NCI-H1417 (cell line): ENCODE measurements at places on chromosomes 2 and 18.

- DNase-seq = no peak
Observed at GRCh38 chr2:15355386-15355785, 205.7 kb downstream of the NBAS start.

- no peak for DNase-seq
Observed at GRCh38 chr2:10527585-10527984, 79.5 kb upstream of the ODC1 start.

DNA sequence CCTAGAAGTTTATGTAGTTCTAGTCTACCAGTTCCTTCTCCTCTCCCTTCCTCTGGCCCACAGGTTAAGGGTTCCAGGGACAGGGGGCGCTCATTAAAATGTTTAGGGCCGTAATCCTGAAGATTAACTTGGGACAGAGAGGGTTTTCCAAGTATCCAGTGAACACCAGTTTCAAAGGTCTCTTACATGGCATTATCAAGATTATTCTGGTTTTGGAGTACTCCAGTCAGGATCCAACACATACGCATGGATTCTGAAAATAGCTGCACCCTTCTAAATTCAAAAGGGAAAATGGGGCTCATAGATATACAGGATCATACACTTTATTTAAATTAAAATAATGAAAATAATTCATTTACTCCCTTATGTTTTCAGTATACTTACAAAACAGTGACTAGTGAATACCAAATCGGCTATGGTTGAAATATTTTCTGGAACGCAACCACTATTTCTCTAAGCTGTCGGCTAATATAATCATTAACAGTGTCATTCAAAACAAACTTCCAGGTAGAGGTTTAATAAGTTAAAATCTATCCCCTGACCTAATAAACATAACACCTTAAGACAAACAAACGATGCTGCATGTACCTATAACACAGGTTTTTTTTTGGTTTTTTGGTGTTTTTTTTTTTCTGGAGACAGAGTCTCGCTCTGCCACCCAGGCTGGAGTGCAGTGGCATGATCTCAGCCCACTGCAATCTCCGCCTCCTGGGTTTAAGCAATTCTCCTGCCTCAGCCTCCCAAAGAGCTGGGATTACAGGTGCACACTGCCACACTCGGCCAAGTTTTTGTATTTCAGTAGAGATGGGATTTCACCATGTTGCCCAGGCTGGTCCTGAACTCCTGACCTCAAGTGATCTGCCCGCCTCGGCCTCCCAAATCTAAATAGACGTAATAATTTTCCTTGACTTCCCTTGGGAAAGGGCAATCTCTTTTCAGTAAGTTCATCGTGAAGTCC is 44.7 kb downstream of the MGAT4A start:
- DNase-seq = no peak

- no peak for DNase-seq
Observed at GRCh38 chr2:221914334-221914880, 342.3 kb upstream of the EPHA4 start.

DNA sequence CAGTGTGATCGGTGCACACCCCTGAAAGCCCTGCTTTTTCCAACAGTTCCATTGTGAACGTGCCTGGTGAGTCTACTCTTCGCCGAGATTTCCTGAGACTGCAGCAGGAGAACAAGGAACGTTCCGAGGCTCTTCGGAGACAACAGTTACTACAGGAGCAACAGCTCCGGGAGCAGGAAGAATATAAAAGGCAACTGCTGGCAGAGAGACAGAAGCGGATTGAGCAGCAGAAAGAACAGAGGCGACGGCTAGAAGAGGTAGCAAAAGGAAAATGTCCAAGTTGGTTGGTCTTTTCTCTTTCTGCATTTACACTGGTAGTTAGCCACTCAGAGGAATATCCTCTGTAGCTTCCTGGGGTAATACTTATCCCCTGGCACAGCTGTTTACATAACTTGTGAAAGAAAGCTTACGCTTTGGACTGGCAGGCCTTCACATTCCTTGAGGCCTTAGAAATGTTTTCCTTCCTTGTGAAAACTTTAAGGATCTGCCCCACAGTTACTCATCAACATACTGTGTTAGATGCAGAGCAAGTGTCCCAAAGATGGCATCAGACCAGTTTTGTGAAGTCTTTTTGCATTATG is 146.6 kb downstream of the MAP4K4 start:
- DNase-seq = no peak

GRCh38 chr18:9562584-9562983 is 51.8 kb downstream of the PPP4R1 start:
- no peak for DNase-seq

GRCh38 chr2:46438794-46439193 is 40.6 kb upstream of the TMEM247 start:
- no peak for DNase-seq

GRCh38 chr18:24514439-24514838 is 54.0 kb downstream of the HRH4 start:
- no peak for DNase-seq

GRCh38 chr18:73927496-73927895 is 220.1 kb downstream of the FBXO15 start:
- no peak for DNase-seq

DNA sequence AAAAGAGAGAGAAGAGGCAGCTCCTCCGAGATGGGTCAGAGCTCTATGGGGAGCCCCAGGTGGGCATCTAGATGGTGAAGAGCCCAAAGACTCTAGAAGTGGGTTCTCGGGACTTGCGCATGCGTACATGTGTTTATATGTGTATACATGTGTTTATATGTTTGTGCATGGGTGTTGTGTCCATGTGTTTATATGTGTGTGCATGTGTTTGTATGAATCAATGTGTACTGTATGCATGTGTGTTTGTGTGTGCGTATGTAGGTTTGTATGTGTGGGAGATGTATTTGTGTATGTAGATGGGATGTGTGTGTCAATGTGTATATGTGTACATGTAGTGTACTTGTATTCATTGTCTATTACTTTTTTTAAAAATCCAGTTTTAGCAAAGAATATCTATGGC is 25.6 kb downstream of the DNPEP start:
- no peak for DNase-seq

DNA sequence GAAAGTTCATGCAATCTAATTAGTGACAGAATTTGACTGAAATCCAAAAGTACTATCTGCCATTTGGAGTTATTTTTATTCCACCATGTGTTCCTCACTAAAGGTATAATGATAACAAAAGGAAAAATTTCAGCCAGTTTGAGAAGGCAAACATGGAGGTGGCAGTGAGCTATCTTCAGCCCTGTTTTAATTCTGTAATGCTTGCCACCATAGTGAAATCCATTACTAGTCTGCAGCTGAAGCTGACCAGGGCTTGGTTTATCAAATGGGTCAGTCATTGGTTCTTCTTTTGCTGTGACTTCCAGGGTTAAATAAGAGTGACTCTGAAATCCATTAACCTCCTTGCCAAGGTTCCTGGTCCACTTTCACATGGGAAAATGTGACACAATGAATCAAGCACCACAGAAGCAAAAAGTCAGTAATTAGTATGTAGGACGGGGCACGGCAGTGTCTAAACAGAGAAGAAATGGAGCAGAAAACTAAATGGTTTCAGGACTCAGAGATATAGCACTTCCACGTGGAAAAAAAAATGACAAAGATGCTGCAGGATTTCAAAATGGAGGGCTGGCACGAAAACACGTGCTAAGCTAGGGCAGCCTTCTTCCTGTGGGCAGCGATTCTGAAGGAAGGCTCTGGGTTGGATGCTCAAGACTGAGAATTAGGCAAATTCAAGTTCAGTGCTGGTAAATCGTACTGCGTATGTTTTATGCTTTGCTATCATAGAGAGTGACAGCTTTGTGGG is 87.2 kb downstream of the EPHA4 start:
- no peak for DNase-seq

- no peak for DNase-seq
Observed at GRCh38 chr2:89837962-89838625, 1146.6 kb downstream of the RPIA start.

DNA sequence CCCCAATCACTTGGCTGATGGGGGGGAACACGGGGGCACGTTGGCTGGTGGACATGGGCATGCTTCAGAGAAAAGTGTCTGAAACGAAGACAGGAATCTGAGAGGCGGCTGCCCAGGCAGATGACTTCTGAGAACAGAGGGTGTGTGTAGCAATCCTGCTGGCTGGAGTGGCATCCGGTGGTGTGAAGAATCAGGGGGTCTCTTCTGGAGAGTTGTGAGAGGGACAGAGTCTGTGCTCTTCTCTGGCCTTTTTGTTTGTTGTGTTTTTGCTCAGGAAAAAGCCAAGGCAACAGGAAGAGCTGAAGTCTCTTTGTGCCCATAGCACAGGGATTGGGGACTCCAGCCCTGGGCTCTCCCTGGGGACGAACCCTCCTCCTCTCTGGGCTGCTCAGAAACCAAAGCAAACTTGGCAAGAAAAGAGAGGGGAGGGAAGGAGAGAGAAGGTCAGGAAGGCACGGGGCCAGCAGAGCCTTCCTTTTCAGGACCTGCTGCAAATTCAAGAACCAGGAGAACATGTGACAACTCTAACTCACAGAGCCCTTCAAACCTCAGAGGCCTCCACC is 97.0 kb upstream of the SMAD2 start:
- DNase-seq = no peak

DNA sequence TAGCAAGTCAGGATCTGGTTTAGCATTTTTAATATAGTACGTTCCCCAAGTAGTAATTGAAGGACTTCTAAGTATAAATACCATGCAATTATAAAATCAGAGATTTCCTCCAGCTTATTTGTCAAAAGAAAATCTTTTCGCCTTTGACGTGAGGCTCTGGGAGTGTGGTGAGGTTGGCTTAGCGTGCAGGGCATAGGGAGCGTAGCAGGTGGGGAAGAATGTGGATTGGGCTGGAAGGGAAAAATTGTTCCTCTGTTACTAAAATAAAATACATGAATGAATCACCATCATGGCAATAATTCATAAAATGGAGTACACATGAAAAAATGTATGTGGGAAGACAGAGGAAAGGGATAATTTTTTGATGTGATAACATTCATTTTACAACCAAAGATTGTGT is 5.4 kb upstream of the IL1RL2 start:
- DNase-seq = no peak

GRCh38 chr2:15506229-15506819 is 54.8 kb downstream of the NBAS start:
- DNase-seq = no peak

DNA sequence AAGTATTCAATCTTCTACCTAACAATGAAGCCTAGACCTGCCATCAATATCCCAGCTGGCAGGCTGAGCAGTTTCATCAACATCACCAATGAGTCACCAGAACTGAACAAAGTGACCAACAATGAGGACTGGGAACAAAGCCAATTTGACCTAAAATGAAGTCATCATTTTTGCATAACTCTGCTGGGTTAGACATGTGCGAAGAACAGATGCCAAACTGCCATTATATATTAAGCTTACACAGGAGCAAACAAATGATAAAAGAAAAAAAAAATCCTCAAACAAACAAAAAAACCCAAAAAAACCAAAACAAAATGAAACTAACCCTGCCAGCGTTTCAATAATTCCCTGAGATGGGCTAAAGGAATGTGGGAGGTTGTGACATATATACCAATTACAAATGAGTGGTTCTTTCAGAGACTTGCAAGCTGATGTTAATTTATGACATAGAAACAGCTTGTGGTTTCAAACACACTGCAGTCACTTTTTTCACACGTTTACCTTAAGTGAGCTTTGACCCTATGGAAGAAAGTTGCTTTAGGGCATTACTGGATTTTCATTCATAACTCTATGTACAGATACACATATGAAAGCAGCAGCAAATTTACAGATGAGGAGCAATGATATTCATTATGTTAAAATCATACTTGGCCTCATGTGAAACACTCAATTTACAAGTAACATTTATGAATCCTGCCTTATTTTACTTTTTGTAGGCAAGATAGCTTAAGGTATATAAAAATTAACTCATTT is 56.9 kb upstream of the CCDC141 start:
- DNase-seq = peak; percentile 94

- peak; percentile 50 for DNase-seq
Observed at GRCh38 chr2:49255409-49255971, 101.2 kb upstream of the FSHR start.

DNA sequence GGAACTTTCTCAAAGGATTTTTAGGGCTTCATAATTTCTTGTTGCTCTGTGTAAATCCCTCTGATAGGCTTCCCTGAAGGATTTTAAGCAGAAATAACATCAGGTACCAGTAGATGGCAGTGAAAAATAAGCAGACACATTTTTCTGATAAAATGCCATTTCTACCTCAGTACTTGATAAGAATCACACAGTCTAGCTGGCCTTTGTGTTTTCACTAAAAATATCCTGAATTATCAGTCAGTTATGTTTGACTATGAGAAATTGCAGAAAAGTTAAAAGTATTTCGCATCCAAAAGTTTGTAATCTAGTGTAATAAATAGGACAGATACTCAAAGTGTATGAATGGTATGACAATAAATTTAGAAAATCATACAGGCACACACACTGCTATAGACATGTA is 68.7 kb downstream of the DNAJC10 start:
- DNase-seq = no peak

GRCh38 chr2:239151201-239152131 is 249.4 kb downstream of the HDAC4 start:
- no peak for DNase-seq

DNA sequence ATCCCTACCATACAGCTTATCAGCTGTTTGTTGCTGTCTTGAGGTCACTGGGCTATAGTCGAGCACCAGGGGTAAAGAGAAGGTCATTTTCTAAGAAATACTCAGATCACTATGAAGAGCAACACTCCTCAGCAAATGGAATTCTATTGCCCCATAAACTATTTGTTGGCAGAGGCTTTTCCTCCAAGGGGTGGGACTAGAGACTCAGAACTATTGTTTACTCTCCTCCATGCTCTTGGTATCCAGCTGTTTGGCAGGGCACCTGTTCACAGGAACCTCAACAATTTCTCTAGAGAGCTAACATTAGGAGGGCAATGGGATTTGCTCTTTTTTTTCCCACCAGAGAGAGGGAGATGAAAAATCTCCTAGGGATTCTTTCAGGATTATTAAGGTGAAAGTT is 249.1 kb upstream of the SPRED2 start:
- DNase-seq = no peak

- no peak for DNase-seq
Observed at GRCh38 chr2:133418021-133418420, 150.2 kb downstream of the NCKAP5 start.
